HFFc6 (cell line): ENCODE measurements at places on chromosomes 1 and 21. TPM values are rescaled to one million over a fixed set of nuclear protein-coding genes. Genes with fewer than 3 reads are reported as not detected.
A peak's percentile ranks its signal among the peaks of the same experiment; 100 is the strongest.

KLHDC8A gene
- total RNA-seq = not detected in 3 replicates

GJB3 gene
- total RNA-seq = not detected in 2 replicates

MAPKAPK2 gene
- total RNA-seq = 79.1 to 89.1 TPM (median 84.8 TPM) in 3 replicates

FCN3 gene
- total RNA-seq = not detected in 3 replicates

NMNAT2 gene
- total RNA-seq = 20.6 to 32.3 TPM (median 28.2 TPM) in 3 replicates

CELA2A gene
- not detected in 3 replicates for total RNA-seq

PAX7 gene
- not detected in 2 replicates for total RNA-seq

LYPD8 gene
- total RNA-seq = not detected in 2 replicates

- H3K27me3 ChIP-seq = peaks cover 3% of the 10 kb centered on the region
- H3K36me3 ChIP-seq = peaks cover 10% of the 10 kb centered on the region
- H3K4me3 ChIP-seq = no peak overlapping the region
- no peak for DNase-seq
These were observed 7.2 kb upstream of the OLFML2B start for GRCh38 chr1:162030759-162031280.

GRCh38 chr1:91731815-91732214, 154.1 kb downstream of the TGFBR3 start:
- peaks cover 51% of the 10 kb centered on the region for H3K36me3 ChIP-seq
- peaks cover 65% of the 10 kb centered on the region for H3K4me1 ChIP-seq
- DNase-seq = no peak
- H3K4me3 ChIP-seq = peak overlapping the region; percentile 75; the same call in 1 of the 2 replicates

- H3K27ac ChIP-seq = no peak overlapping the region
- H3K4me3 ChIP-seq = no peak overlapping the region
- no peaks in the 10 kb centered on the region for H3K36me3 ChIP-seq
- no peaks in the 10 kb centered on the region for H3K27me3 ChIP-seq
- H3K4me1 ChIP-seq = peaks cover 10% of the 10 kb centered on the region
These were observed 260.3 kb downstream of the FAF1 start for GRCh38 chr1:50699795-50700194.

- no peak for DNase-seq
- no peaks in the 10 kb centered on the region for H3K4me1 ChIP-seq
- peaks cover 3% of the 10 kb centered on the region; the same call in 1 of the 2 replicates for H3K27me3 ChIP-seq
- H3K27ac ChIP-seq = no peak overlapping the region
These were observed 133.3 kb downstream of the NPHP4 start for GRCh38 chr1:5858844-5859407.

DNA sequence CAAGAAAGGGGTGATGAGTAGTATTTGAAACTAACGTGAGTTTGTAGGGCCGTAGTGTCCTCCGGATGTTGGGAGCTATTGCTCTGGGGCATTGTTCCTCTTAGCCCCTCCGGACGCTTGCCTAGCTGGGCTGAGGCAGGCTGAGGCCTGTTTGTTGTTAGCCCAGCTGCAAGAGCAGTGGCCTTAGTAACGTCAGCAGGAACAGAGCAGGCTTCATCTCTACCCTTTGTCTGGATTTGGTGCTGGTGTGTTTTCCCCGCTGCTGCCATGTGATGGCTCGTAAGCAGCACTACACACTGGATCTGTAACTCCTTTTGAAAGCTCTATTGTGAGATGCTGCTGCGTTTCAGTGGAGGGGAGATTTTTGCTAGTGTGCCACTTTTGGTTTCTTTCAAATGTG, 57.6 kb downstream of the DNM3 start:
- H3K36me3 ChIP-seq = no peaks in the 10 kb centered on the region
- peaks cover 2% of the 10 kb centered on the region for H3K27me3 ChIP-seq
- H3K4me3 ChIP-seq = no peak overlapping the region

GRCh38 chr1:18748435-18748834, 111.0 kb downstream of the TAS1R2 start:
- H3K27me3 ChIP-seq = peaks cover under 1% of the 10 kb centered on the region; the same call in 1 of the 2 replicates
- no peak overlapping the region for H3K27ac ChIP-seq
- H3K4me1 ChIP-seq = no peaks in the 10 kb centered on the region
- no peak for DNase-seq
- H3K4me3 ChIP-seq = no peak overlapping the region

GRCh38 chr1:207619871-207620542, 24.9 kb upstream of the CR1L start:
- no peaks in the 10 kb centered on the region for H3K4me1 ChIP-seq
- peak; percentile 54 for DNase-seq
- no peaks in the 10 kb centered on the region for H3K36me3 ChIP-seq
- no peak overlapping the region for H3K4me3 ChIP-seq

GRCh38 chr1:40690771-40691537, 550 bp upstream of the NFYC start:
- H3K4me3 ChIP-seq = peak overlapping the region; percentile 93
- H3K27ac ChIP-seq = peak overlapping the region; percentile 92
- H3K27me3 ChIP-seq = peaks cover 3% of the 10 kb centered on the region; the same call in 1 of the 2 replicates
- H3K36me3 ChIP-seq = peaks cover 26% of the 10 kb centered on the region

DNA sequence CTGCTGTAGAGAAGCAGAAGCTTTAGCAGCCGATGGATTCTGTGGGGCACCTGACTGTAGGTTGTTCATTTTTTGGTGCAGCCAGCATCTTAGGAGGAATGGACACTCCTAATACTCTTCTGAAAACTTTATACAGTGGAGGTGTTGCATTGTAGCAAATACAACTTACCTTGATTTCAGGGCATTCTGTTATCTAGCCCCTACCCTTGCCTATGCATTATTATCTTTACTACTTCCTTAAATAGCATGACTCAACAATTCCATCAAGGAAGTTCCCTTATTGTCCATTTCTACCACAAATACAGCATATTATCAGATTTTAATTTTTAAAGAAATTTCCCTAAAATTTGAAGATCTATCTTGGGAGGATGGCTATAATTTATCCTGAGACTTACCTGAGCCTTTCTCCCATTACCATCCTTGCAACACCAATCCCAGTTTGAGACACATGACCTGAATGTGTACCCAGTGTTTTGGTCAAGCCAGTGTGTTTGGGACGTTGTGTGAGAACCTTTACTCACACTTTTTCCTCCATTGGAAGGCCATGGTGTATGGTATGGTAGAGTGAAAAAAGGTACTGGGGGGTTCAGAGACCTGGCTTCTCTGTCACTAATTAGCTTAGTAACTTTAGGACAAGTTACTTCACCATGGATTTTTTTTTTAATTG, 9.2 kb downstream of the POU2F1 start:
- DNase-seq = no peak
- H3K4me1 ChIP-seq = peaks cover 29% of the 10 kb centered on the region
- no peaks in the 10 kb centered on the region; the same call in none of the 2 replicates for H3K27me3 ChIP-seq
- H3K36me3 ChIP-seq = no peaks in the 10 kb centered on the region
- no peak overlapping the region for H3K4me3 ChIP-seq
- no peak overlapping the region for H3K27ac ChIP-seq

DNA sequence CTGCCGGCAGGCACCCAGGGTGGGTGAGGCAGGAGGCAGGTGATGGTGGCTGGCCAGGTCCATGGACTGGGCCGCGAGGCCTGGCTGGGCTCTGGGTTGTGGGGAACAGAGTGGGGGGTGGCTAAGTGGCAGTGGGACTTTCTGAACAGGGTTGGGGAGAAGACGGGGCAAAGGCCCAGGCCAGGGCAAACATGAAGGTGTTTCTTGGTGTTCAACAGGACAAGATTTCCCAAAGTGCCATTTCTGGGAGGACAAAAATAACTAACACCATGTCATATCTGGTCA, 26.8 kb downstream of the STUM start:
- H3K4me1 ChIP-seq = no peaks in the 10 kb centered on the region
- no peak overlapping the region for H3K27ac ChIP-seq
- DNase-seq = no peak

DNA sequence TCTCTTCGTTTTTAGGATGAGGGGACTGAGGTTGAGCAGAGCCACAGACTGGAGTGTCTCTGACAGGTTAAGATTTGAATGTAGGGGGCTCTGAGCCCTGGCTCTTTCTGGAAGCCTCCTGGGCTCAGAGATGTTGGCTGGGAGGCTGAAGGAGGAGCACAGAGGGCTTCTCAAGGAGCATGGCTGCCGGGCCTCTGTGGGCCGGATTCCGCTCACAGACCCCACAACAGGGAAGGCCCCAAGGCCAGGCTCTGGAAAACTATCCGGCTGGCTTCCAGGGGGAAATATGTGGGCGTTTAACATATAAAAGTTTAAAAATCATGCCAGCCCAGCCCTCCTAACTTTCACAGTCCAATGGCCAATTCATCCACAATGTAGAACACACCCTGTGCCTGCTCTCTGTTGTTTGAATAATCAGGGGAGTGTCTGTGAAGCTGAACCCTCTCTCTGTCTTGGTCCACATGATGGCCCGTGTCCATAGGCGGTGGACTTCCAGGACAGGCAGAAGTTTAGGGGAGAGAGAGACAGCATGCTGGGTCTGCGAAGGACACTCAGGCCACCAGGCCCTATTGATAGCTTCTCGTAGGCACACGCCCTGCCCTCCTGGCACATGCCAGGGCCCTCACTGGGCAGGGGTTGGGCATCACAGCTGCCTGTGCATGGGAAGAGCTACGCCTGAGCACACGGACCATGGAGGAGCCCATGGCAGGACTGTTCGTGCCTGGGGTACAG, 10.8 kb downstream of the OBSCN start:
- no peak for DNase-seq
- no peak overlapping the region for H3K4me3 ChIP-seq
- no peak overlapping the region for H3K27ac ChIP-seq
- no peaks in the 10 kb centered on the region for H3K4me1 ChIP-seq
- H3K27me3 ChIP-seq = peaks cover 5% of the 10 kb centered on the region; the same call in 1 of the 2 replicates

DNA sequence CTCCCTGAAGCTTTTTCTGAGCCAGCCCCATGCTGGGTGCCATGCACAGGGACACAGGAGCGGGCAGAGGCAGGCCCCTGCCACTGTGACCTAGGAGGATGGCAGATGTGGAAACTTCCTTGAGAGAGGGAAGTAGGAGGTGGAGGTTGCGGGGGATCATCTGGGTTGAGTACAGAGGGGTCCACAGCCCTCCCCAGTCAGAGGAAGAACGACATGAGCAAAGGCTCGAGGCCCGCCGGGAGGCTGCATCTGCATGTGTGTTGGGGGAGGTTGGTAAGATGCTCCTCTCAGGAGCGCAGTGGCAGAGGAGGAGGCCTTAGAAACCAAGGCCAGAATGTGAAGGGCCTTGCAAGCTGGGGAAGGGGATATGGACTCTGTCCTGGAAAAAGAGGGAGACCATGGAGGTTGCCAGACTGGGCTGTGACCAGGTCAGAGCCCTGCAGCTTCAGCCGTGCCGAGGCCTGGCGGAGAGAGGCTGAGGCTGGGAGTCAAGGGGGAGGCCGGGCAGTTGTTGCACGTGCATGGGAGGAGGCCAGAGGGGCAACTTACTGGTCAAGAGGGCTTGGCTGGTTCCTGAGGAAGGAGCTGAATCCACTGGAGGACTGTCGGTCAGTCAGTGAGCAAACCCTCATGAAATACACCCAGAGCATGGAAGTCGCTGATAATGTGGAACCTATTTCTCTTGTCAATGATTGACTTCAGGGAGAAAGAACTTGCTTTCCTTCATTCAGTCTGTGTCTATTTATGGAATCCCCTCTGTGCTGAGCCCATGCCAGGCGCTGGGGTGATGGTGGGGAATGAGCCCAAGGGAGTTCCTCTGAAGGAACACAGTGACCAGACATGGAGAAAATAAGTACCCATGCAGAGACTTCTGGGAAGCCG, 31.7 kb downstream of the A3GALT2 start:
- DNase-seq = no peak
- H3K27ac ChIP-seq = no peak overlapping the region
- no peaks in the 10 kb centered on the region; the same call in 1 of the 2 replicates for H3K4me1 ChIP-seq
- H3K36me3 ChIP-seq = peaks cover 11% of the 10 kb centered on the region

GRCh38 chr1:85047144-85047471, 1.2 kb downstream of the MCOLN3 start:
- no peak for DNase-seq
- H3K27ac ChIP-seq = no peak overlapping the region
- no peaks in the 10 kb centered on the region for H3K4me1 ChIP-seq
- peaks cover 38% of the 10 kb centered on the region for H3K27me3 ChIP-seq
- no peaks in the 10 kb centered on the region for H3K36me3 ChIP-seq

DNA sequence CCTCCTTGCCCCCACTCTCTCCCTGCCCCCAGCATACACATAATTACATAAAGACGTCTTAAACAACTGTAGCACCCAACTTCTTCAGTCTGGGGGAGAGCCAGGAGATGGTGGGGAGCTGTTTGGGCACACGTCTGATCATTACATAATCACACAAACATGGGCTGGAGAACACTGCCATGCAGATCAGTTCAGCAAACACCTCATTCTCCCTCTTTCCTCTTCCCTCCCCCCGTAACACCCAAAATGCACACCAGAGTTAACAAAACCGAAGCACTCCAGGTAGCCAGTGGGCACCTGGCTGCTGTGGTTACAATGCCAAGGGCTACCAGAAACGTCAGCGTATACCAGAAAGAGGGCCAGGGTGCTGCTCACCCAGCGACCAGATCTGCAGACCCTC, 1.6 kb downstream of the HIVEP3 start:
- H3K36me3 ChIP-seq = no peaks in the 10 kb centered on the region
- peaks cover 68% of the 10 kb centered on the region for H3K4me1 ChIP-seq
- DNase-seq = no peak
- H3K27ac ChIP-seq = no peak overlapping the region
- peak overlapping the region; percentile 89 for H3K4me3 ChIP-seq

DNA sequence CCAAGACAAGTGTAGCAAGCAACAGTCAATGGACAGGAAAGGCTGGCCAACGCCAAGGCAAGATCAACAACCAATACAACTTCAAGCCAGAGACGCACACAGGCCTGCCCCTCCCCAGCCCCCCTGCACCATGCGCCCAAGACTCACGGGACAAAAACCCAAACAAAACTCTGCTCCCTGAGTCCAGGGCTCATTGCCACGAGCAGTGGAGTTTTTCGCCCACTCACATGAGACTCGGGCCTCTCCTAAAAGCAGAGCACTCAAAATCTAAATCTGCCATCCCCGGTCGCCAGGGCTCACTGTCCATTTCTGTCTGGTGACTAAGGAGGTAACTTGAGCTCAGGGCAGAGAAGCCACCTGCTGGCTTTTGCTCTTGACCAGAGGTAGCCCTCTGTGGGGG, 174.8 kb downstream of the CLIC6 start:
- H3K27ac ChIP-seq = peak overlapping the region; percentile 72
- DNase-seq = no peak
- no peak overlapping the region for H3K4me3 ChIP-seq
- peaks cover 84% of the 10 kb centered on the region for H3K4me1 ChIP-seq

DNA sequence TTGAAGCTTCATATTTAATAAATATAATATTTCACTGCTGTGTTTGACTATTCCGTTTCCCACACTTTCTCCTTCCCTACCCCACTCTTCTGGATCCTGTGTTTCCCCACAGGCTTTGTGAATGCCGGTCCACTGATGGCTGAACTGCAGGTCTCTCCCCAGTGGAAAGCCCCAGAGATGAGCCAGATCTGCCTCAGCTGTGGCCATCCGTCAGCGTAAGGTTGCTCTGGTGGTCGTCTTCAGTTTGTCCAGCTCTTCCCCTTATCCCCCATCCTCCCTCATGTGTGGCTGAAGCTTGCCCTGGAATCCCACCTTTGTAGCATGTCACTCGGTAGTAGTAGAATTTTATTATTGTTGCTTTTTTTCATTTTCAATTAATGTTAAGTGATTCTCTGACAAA, 11.4 kb downstream of the SMAP2 start:
- H3K36me3 ChIP-seq = no peaks in the 10 kb centered on the region
- no peak overlapping the region for H3K4me3 ChIP-seq
- no peak for DNase-seq

- no peaks in the 10 kb centered on the region for H3K4me1 ChIP-seq
- no peaks in the 10 kb centered on the region for H3K36me3 ChIP-seq
- peaks cover 27% of the 10 kb centered on the region for H3K27me3 ChIP-seq
- no peak overlapping the region for H3K4me3 ChIP-seq
- H3K27ac ChIP-seq = no peak overlapping the region
These were observed 2.7 kb upstream of the PDE9A start for GRCh38 chr21:42650441-42651421.

GRCh38 chr1:69148731-69149130, 419.0 kb upstream of the LRRC7 start:
- no peaks in the 10 kb centered on the region for H3K4me1 ChIP-seq
- no peaks in the 10 kb centered on the region for H3K27me3 ChIP-seq
- DNase-seq = no peak
- H3K36me3 ChIP-seq = no peaks in the 10 kb centered on the region
- no peak overlapping the region for H3K4me3 ChIP-seq
